ENCODE measurements at places on chromosomes 5 and 9.

DNA sequence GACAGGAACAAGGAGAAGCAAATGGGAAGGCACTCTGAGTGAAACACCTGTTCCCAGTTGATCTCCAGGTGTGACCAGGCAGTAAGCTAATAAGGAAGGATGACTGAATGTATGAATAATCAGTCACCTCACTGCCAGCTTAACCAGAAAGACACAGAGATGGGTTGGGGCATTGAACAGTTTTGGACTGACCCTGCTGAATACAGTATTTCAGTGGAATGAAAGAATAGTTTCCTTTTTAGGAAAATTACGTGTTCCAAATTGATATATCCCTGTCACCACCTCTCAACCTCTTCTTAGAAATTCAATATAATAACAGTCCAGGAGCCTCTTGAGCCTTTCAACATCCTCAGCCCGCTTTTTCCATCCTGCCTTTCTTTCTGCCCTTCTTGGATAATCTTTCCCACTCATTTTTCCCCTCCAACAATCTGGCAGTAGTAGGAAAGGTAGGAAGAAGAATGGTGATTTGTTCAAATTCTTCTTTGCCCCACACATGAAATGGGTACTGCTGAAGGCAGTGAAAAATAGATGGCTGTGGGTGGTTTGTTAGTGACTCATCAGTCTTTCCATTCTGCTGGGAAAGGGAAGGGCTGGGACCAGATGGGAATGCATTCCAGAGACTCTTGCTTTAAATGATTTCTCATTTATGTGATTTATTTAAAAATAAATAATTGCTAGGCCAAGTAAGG is 117.9 kb downstream of the ZSWIM6 start:
- DNase-seq = no peak

DNA sequence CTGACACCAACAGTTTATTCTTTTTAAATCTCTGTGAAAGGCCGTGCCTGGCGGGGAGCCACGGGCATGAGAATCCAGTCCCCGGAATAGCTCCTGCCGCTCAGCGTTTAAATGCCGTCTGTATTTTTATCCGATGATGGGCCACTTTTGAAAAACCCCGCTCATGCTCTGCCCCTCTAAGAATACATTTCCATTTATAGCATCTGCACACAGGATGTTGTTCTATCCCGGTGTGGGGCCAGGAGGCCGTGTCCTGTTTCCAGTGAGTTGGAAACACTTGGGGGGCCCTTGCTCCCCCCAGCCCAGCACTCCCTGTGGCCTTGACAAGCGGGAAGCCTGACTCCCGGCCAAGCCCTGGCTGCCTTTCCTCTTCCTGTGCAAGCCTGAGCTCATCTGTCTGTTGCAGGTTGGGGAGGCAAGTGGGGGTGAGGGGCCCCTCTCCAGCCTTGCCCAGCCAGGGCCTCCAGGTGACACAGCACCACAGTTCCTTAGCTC is 39.0 kb downstream of the ERGIC1 start:
- no peak for DNase-seq

- no peak for DNase-seq
Measured at GRCh38 chr5:150645070-150645700, 4.7 kb downstream of the SYNPO start.

DNA sequence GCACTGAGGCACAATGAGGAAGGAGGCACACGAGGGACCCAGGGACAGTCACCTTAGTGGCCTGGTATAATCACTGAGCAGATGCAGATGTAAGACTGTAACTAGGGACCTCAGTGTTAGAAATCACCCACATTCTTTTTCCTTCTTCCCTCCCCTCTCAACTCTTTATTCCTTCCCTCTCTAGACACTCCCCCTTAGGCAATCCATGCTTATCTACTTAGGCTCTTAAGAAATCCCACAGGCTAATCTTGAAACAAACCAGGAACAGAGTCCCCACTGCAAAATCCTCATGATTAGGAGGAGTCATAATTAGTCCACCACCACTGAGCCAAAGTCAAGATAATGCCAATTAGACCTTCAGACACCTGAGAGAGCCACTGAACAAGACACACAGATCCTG is 84.7 kb downstream of the ELAVL2 start:
- DNase-seq = no peak

- DNase-seq = no peak
Measured at GRCh38 chr5:150293091-150293941, 3.7 kb upstream of the CAMK2A start.

DNA sequence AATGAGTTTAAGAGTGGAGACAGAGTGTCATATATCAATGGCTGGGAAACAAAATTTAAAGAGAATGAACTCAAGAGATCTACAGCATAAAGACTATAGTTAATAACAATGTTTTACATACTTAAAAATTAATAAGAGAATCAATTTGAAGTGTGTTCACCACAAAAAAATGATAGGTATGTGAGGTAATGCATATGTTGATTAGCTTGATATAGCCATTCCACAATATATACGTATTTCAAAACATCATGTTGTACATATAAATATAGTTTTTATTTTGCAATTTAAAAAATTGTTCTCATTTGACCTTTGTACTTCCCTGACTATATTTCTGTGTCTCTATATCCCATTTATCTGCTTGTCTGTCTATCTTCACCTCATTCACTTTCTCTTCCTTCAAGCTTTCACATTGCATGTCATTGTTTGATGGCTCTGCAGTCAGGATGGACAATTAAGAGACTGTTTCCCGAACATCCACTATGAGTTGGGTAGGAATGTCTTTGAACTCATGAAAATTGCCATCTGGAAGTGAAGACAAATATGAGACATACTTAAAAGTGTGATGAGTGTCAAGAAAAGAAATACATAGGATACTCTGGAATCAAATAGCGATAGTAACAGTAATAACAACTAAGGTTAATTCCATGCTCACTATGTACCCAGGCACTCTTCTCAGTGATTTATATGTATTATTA is 359.9 kb upstream of the ACTBL2 start:
- no peak for DNase-seq

GRCh38 chr5:168455201-168455600 is 31.1 kb upstream of the RARS1 start:
- DNase-seq = peak; percentile 65

DNA sequence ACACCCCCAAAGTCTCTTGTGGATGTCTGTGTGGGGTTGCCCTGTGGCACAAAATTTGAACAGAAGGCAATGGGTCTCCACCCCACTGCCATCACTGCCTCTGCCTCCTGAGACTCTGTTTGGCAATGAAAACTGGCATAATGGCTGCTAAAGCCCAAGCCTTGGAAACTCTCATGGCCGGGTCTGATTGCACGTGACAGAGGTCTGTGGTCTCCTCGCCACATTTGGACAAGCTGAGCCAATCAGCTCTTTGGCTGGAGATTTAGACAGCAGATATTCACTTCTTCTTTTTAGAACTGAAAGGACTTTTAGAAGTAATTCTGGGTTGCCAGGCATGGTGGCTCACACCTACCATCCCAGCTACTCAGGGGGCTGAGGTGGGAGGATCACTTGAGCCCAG is 5.5 kb downstream of the GGTA1 start:
- DNase-seq = no peak

DNA sequence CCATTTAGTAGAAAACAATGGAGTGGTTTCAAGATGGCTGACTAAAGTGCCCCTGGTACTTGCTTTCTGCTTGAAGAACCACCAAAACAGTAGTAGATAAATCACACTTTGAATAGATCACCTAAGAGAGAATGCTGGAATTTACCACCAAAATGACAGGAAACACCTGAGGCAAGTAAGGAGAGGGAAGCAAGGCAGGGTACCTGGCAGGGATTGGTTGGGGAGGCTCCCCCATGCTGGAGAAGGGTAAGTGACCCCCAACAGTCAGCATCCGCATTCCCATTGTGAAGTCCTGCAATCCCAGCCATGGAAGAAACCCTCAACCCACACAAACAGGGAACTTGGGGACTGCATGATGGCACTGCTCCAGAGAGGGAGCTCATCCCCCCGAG is 105.5 kb downstream of the PLPP1 start:
- no peak for DNase-seq

DNA sequence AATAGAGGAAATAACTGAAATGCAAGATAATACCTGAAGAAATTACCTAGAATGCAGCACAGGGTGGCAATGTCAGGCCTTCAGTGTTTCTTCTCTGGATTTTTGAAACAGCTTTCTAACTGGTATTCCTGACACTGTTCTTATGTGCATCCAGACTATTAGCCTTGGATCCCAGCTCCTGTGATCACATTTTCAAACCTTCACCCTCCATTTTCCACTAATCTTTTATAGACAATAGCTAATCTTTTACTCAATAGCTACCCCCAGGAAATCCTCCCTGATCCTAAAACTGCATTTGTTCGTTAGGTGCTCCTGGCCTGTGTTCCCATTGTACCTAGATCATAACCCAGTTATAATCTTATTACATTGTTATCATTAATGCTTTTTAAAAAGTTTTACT is 101.5 kb upstream of the DHFR start:
- DNase-seq = no peak

DNA sequence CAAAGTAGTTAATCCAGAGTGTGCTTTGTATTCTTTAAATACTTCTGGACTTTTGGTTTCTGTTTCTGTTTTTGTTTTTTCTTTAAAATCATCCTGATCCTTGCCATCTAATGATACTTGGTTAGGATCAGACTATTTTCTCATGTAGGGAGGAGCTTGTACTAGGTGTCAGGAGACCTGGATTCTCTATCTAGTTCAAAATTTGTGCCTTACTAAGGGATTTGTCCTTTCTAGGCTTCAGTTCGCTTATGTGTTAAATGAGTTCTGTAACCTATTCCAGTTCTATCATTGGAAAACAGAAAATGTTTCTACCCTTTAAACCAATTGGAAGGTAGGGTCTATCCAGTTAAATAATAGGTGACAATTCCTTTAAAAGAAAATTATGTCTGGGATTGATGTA is 3.3 kb upstream of the MEF2C start:
- DNase-seq = no peak

DNA sequence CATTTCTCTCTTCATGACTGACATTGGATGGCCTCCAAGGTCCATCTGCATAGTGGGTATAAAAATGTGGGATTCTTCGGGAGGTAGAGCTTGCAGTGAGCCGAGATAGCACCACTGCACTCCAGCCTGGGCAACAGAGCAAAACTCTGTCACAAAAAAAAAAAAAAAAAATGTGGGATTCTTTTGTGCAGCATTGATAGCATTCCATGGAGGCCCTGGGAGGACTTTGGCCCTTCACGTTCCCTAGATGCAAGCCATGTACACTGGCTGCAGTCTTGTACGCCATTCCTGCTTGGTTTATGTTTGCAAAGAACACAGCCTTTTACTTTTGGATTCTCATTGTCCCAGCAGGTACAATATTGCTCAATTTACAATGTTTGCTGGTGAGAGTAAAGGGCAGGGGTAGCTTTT is 157.8 kb downstream of the SLCO4C1 start:
- no peak for DNase-seq

DNA sequence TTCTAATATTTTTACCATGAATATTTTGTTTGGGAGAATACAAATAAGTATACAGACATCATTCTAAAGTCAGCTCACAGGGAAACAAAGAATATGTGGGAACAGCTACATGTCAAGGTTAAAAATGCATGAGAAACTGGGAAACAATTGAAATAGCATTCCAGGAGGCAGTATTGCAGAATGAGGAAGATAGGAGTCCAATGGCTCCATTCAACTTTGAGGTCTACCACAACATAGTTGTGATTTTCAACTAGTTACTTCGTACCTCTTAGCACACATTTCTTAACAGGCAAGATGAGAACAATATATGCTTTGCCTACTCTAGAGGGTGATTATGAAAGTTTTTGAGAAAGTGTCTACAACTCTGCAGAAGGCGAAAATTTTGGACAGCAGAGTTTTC is 35.2 kb upstream of the CAST start:
- DNase-seq = no peak

GRCh38 chr5:168659286-168659847 is 80.2 kb upstream of the PANK3 start:
- DNase-seq = no peak

DNA sequence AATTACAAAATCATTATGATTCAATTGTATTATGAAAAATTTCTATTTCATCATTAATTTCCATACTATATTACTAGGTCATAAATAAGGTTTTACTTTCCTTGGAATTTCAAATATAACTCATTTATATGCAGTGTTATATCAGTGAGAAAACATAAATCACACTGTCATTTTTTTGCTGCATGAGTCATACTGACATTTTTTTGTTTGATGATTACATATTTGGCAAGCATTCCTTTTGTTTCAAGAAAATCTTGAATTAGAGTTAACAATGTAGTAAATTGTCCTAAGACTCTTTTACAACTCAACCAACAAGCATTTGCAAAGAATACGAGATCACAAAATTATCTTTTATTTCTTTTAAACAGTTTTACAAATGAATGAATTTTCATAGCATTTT is 298.4 kb upstream of the SEMA6A start:
- no peak for DNase-seq

DNA sequence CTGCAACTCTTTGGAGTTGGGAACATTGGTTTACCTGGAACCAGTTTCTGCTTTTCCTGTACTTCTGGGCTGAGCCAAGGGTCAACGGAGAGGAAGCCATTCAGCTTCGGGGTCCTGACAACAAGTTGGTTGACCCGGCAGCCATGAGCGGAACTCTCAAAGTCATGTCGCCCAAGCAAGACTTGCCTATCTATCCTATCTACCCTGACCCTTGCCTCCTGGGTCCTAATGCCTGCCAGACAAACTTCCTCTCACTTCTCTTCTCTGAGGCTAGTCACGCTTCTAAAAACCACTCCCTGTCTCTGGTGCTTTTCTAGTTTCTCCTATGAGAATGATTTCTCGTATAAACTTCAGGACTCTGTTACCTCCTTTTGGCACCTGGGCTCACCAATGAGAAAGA is 44.7 kb upstream of the CRHBP start:
- no peak for DNase-seq

GRCh38 chr9:14136646-14137370 is 177.1 kb downstream of the NFIB start:
- DNase-seq = no peak

DNA sequence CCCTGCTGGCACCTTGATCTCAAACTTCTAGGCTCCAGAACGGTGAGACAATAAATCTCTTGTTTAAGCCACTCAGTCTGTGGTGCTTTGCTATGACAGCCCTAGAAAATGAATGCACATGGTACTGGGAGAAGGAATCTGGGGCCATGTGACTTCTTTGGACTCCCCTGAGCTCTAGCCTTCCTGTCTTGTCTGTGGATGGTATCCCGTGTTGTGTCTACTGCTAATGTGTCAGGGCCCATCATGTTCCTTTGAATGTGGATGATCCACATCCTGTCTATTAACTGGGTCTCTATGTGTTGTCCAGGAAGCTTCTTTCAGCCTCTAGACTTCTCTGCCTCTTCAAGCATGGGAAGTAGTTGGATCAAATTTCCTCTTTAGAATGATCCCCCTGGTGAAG is 25.1 kb downstream of the IL7R start:
- DNase-seq = no peak

- no peak for DNase-seq
Measured at GRCh38 chr9:30301271-30301963, 2083.0 kb upstream of the ACO1 start.

- no peak for DNase-seq
Measured at GRCh38 chr5:96111080-96111756, 149.6 kb upstream of the ELL2 start.

DNA sequence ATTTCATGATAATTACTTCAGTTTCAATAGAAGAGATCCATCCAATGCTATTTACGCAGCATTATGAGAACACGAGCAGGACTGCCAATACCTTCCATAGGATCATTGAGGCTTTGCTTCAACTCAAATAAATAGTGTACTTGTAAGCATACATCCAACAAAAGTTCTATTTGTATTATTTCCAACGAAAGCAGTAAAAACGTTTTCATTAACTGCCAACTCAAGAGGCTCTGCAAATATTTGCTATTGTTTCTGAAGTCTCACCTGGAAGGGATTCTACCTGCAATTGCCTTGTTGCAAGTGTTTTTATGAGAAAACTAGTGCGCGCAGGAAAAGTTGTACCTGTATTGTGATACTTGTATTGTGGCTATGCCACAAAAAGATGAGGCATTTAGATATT is 11.0 kb upstream of the GNPDA1 start:
- no peak for DNase-seq
